ENCODE measurements at places on chromosomes 4 and X.

DNA sequence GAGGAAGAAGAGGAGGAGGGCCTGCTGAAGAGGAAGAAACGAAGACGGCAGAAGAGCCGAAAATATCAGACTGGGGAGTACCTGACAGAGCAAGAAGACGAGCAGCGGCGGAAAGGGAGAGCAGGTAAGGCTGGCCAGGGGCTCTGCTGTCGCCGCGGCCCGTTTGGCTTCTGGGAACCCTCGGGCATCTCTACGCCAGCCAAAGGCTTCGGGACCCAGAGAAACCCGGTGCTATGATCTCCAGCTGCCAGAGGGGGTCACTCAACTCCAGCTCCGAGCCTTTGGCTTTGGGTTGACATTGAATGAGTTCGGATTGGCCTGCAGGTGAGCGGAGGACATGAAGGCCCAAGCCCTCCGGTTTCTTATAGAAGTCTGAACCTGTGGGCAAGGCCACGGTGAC, 42.8 kb downstream of the BCORL1 start:
- DNase-seq = no peak

DNA sequence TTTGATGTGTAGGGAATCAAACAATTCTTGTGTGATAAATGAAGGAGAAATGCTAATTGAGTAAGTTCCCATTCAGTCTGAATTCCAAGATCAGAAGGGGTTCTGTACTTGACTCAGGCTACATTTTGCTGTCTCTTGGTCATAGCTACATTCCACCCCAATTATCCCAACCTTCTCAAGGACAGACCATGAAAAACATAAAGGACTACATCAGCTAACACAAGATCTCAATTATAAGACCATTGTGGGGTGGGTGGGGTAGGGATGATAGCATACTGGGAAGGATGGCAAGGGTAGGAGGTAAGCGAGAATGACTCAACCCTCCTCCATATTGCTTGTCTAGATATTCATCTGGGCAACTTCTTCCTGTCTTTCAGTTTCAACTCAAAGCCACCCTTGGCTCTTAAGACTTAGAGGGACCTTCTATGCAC, 87.4 kb upstream of the ETNPPL start:
- no peak for DNase-seq

- no peak for DNase-seq
Measured at GRCh38 chr4:20026456-20026855, 225.2 kb upstream of the SLIT2 start.

DNA sequence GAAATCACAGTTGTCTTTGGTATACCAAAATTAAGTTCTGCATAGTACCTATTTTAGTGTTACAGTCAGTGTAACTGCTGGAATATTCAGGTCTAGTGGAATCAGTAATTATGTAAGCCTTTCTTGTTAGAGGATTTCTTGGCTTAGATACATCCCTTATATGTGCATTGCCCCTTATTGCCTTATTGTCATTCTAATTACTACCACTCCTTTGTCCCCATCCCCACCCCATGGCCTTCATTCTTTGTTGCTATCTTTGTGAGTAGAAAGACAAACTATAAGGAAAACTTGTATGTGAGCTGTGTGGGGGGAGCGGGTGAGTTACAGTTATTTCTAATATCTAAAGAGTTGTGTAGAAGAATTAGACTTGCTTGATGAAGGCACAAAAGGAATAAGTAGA, 36.9 kb upstream of the RPA4 start:
- DNase-seq = no peak

GRCh38 chr4:40395166-40395900, 60.2 kb downstream of the CHRNA9 start:
- DNase-seq = no peak

GRCh38 chrX:9538544-9539045, 73.7 kb downstream of the TBL1X start:
- DNase-seq = no peak

DNA sequence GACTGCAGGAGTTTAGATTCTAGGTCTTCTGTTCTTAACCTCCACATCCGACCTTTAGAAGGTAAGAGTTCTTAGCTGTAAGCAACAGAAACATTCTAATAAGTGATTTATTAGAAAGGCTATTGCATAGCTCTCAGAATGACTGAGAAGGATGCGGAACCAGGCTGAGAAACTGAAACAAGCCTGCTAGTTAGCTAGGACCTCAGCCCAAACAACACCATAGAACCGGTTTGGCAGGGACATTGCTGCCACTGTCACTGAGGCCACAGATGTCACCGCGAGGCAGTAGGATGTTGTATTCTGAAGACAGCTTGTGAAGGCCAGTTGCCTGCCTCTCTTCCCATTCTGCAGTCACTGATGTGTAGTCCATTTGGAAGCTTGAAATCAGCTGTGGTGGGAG, 160.0 kb upstream of the ARX start:
- DNase-seq = no peak

GRCh38 chr4:41425650-41426049, 112.3 kb upstream of the LIMCH1 start:
- no peak for DNase-seq

DNA sequence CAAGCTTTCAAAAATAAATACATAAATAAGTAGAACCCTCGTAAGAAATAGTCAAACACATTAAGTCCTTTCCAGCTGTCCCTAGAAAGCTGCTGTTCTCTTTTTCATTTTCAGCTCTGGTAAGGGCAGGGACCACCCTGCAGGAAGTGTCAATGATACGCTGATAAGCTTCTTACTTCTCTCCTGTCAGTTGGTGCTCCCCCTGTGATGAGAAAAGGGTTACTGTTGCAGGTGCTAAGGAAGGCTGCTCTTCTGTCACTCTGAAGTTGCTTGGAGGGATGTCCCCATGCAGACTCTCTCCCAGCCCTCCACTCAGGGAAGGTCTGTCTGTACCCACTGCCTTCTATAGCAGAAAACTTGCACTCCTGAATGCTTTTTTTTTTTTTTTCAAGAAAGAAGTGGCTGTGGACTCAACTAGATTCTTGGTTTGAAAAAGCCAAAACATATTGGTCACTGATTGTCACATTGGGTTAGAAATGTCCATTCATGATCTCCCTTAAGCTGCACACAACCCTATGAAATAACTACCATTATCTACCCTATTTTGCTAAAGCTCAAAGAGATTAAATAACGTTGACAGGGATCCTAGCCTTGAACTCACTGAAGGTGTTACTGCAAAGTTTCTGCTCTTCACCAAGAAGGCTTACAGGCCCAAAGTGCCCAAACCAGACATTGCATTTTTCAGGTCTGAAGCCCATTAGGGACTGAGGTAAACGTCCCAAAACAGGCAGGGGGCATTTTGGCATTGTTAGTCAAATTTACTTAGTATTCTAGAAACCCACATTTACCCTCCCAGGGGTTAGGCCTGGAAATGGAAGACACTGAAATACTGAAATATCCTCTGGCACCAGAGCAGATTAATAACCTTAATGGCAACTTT, 1.2 kb downstream of the CXCL3 start:
- DNase-seq = no peak

- DNase-seq = no peak
Measured at GRCh38 chr4:6546681-6547447, 28.1 kb upstream of the MAN2B2 start.

DNA sequence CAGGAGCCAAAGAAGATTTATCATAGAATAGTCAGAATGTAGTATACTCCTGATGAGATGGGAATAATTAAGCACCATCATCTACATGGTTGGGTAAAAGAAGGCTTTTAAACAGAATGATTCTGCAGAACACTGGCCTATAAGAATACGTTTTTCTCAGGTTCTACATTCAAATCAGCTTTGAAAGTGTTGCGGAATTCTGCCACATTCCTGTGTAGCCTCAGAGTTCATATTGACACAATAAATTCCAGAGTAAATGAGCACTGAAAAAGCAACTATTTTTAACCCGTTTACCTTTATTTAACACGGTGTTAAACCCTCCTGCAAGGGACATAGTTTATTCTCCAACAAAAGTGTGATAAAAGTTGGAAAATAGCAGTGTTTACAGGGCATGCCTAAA, 950.2 kb upstream of the SLIT2 start:
- no peak for DNase-seq

DNA sequence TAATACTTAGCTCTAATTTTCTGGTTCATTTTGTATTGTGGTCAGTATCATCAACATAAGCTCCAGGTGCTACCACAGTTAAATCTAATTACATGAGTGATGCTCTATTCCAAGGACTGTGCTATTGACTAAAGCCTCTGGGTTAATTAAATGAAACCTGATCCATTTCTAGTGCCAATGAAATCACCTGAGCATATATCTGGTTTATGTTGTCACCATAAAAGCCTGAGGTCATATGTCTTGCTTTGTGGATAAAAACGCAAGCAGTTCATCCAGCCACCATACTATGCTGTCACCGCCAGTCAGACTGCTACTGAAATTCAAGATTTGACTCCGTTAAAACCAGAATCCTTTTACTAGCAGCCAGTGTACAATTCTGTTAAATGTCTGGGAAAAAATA, 64.2 kb upstream of the ZNF518B start:
- no peak for DNase-seq

DNA sequence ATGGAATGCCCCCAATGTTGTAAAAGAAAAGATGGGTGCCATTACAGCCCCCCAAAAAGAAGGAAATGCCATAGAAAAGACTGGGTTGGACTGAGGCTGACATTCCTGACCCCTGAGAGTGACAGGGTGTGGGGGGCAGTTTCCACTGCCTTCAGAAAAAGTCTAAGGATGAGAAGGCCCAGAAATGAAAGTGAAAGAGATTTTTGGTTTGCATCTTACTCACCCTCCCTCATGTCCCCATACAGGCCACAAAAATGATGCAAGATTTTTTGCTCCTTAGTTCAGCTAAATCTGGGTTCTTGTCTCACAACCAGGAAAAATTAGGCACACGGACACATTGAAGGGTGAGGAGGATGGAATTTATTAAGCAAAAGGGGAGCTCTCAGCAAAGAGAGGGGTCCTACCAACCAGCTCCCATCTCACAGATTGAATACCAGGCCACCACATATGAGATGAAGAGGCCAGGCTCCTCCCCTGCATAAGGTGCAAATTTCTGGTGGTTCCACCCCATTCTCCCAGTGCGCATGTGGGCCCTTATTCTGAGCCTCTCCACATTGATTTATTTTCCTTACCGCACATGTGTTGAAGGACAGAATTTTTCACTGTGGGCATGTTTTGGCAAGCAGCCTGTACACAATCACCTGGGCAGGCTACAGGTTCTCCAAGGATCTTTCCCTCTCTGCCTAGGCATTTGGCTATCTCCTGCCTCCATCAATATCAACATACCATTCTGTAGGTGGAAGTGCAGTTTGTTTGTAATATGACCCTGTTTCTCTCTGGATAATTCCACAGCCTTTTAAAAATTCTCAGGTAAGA, 18.8 kb downstream of the PPP4R3C start:
- DNase-seq = no peak

- no peak for DNase-seq
Measured at GRCh38 chr4:24213961-24214360, 324.1 kb upstream of the PPARGC1A start.

DNA sequence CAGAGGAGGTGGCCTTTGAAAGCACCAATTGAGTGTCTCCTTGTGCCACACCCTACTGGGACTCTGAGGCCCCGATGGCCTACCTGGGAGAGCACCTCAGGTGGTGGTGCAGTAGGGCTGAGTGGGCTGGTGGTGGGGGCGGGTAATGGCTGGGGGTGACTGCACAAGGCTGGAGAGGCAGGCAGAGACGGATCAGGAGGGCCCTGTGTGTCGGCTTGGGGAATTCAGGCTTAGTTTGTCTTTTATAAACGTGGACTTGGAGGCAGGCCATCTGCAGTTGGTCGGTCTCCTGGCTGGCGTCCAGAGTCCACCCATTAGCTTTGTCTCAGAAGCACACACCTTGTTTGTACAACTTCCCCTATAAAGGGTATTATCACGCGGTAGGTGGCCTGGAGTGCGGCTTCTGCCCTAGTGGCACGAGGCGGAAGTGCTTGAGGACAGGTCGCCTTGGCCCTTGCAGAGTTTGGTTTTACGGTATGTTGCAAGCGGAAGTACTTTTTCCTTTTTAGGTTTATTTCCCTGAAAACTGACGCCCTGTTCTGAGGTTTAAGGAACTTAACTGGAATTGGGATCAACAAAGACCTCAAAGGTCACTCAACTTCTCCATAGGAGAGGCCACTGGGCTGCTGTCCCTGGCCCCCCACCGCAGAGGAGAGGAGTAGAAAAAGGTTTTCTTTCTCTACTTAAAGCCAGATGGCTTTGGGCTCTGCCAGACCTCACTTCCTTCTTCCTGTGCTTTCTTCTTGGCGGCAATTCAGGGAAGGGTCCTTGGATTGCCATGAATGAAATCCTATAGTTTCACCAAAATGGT, 8.0 kb downstream of the TBC1D14 start:
- peak; percentile 59 for DNase-seq

DNA sequence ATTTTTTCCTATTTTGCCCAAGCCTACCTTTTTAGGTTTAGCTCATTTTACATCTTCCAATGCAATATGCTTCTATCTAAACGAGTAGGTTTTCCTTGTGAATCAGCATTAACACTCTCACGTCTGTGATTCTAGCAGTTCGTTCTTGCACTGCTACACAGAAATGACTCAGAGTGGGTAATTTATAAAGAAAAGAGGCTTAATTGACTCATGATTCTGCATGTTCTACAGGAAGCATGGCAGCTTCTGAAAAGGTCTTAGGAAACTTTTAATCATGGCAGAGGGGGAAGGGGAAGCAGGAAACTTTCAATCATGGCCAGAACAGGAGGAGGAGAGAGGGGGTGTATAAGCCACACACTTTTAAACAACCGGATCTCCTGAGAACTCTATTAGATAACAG, 44.9 kb downstream of the SPANXN1 start:
- no peak for DNase-seq

GRCh38 chr4:156654410-156654809, 317.2 kb downstream of the PDGFC start:
- no peak for DNase-seq

DNA sequence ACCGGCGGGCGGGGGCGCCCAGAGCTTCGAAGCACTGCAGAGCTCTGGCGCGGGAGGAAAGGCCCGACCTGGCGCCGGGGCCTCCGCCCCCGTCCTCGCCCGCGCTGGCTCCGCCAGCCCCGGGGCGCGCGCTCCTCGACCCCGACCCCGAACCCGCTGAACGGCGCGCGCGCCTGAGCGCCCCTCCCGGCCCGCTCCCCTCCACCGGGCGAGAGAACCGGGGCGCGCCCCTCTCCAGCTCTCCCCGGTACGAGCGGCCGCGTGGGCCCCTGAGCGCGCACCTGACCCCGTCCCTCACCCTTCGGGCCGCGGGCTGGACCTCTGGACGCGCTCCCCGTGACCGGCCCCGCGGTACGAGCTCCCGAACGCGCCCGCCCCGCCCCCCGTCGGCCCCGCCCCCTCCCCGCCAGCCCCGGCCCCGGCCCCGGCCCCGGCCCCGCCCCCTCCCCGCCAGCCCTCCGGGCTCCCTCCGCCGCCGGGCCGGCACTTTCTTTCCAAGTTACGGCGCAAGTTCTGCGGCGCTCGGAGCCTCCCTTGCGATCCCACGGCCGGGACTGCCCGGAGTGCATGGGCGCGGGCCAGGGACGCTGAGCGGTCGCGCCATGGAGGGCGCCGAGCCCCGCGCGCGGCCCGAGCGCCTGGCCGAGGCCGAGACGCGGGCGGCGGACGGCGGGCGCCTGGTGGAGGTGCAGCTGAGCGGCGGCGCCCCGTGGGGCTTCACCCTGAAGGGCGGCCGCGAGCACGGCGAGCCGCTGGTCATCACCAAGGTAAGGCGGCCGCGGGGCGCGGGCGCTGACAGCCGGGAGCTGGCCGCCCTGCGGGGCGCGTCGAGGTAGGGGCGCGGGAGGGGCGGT, at the start of gene SHROOM2:
Gene SHROOM2 (plus strand): TSS at position 486 of the 854 bp plus-strand sequence. CDS start 117 bp downstream, at position 603.
- no peak for DNase-seq

- DNase-seq = no peak
Measured at GRCh38 chrX:30065226-30065625, 150.1 kb upstream of the MAGEB2 start.

GRCh38 chr4:37567836-37568235, 118.3 kb downstream of the RELL1 start:
- DNase-seq = no peak

GRCh38 chr4:153409924-153410501, 56.1 kb upstream of the TMEM131L start:
- no peak for DNase-seq

- DNase-seq = no peak
Measured at GRCh38 chrX:68086709-68087108, 346.6 kb downstream of the OPHN1 start.

Data from ascending aorta (tissue), 2 donors.